ENCODE measurements at places on chromosomes 5 and 9.

DNA sequence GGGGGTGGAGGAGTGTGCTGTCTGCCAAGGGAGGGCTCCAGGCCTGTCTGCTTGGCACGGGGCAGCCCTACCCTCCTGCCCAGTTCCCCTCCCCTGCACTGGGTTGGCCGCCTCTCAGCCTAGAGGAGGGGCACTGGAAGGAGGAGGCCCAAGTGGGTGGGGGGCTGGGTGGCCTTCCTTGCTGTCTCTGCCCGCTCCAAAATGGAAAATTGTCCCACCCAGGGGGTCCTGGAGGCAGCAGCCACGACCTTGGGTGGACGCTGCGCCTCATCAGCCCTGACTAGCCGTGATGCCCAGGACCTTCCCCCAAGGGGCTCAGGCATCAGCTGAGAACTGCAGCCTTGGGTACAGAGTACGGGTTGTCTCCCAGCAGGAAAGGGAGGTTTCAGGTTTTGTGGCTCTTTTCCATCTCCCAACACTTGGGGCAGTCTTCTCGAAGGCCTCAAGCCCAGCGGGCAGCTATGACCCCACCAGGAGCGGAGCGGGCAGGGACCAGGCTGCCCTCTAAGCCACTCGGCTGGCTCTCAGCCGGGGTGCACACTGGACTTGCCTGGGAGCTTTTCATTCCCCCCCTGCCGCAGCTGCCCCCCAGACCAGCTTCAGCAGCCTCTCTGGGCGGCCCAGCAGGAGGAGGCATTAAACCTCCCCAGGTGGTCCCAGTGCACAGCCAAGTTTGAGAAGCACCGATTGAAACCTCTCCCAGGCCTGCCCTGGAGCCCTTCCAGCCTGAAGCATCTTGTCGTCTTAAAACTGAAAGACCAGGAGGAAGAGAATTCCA is 20.6 kb downstream of the NTNG2 start:
- H3K4me1 ChIP-seq = peaks cover 55% of the 10 kb centered on the region
- H3K4me3 ChIP-seq = peak overlapping the region; percentile 27
- no peak for DNase-seq
- H3K27ac ChIP-seq = no peak overlapping the region

DNA sequence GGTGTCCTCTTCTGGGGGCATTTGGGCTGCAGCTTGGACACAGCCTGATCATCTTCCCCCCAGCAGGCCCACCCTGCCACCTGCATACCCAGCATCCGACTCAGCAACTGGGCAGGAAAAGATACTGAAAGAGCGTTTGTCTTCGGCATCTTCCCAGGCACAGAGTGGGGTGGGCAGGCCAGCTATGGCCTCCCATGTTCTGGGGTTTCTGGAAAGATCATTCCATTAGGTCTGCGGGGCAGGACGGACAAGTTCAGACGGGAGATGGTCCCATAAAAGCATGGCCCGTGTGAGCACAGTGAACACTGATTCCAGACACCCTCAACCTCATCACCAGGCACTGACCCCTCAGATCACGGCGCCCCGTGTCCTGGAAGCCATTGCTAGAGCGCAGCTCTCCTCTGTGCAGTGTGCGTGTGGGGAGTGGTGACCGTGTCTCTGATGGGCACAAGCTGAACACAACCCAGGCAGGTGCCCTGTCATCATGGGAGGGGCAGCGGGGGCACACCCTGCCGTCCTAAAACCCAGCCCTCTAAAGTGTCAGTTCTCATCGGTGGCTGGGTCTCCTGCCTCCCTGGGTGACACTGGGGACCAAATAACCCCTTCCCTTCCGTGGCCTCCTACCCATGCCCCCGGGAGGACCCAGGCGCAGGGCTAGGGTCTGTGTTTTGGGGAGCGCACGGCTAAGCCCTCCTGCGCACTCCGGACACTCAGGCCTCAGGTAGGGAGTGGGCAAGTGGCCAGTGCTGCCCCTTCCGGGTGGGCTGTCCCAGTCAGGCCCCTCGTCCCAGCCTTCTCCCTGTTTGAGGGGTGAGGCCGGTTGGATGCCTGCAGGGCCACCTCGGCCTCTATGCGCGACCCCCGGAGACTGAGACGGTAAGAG is 13.2 kb upstream of the TMEM250 start:
- no peak overlapping the region for H3K4me3 ChIP-seq
- DNase-seq = no peak
- H3K4me1 ChIP-seq = peaks cover 5% of the 10 kb centered on the region
- no peaks in the 10 kb centered on the region for H3K36me3 ChIP-seq
- peak overlapping the region; percentile 62 for H3K27ac ChIP-seq

DNA sequence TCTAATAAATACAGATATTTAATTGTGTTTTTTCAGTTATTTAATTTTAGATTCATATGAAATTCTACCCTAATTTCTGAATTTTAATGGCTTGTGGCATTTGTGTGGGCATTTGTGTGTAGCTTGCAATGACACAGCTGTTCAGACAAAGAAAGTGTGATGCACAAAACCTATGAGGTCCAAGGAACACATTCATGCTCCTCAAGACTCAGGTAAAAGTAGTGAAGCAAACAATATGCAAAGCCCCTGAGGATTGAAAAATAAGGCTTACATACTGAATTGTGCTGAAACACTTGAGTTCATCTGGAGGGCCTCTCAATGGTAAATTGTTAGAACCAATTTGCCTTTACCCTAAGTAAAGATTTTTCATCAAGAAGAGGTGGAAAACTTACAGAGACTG is 28.1 kb downstream of the IL7R start:
- H3K27me3 ChIP-seq = no peaks in the 10 kb centered on the region
- H3K4me3 ChIP-seq = no peak overlapping the region
- H3K36me3 ChIP-seq = no peaks in the 10 kb centered on the region
- peaks cover 7% of the 10 kb centered on the region for H3K4me1 ChIP-seq
- no peak for DNase-seq

DNA sequence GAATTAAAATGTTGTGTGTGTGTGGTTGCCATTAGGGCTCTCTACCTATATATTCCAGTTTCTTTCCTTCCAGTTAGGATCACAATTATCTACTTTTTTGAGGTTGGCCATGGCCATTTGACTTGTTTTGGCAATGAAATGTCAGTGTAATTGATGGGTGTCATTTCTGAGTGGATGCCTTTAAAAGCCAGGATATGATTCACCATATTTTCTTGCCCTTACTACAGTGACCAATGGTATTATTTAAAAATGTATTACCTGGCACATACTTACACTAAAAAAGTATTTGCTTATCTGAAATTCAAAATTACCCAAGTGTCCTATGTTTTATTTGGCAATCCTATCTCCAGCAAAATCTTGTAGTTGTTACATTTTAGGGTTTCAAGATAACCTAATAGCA is 258.7 kb upstream of the ACTBL2 start:
- DNase-seq = no peak
- H3K27me3 ChIP-seq = no peaks in the 10 kb centered on the region
- no peak overlapping the region for H3K27ac ChIP-seq
- H3K36me3 ChIP-seq = no peaks in the 10 kb centered on the region

GRCh38 chr9:10614196-10614800 is 1.5 kb upstream of the PTPRD start:
- H3K27ac ChIP-seq = no peak overlapping the region
- peak overlapping the region; percentile 86 for H3K4me3 ChIP-seq
- no peaks in the 10 kb centered on the region for H3K36me3 ChIP-seq
- peaks cover 10% of the 10 kb centered on the region for H3K4me1 ChIP-seq
- no peak for DNase-seq

GRCh38 chr5:176915906-176916305 is 16.8 kb upstream of the HK3 start:
- no peak overlapping the region for H3K4me3 ChIP-seq
- no peak for DNase-seq
- peaks cover 4% of the 10 kb centered on the region for H3K36me3 ChIP-seq

DNA sequence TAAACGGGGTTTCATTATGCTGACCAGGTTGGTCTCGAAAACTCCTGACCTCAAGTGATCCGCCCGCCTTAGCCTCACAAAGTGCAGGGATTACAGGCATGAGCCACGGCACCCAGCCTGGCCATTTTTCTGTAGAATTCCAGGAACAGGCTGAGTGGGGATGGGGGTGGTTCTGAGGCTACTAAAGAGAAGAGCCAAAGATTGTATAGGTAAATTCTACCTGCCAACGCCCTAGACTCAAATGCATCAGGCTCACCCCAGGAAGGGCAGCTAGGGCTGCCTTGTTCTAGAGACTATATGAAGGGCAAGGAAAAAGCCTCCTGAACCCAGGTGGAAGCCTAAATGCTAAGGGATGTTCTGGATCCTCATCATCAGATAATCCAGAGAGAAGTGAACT is 1.6 kb upstream of the C5orf52 start:
- H3K36me3 ChIP-seq = peaks cover 5% of the 10 kb centered on the region
- no peak overlapping the region for H3K27ac ChIP-seq
- no peak for DNase-seq
- peaks cover 47% of the 10 kb centered on the region for H3K27me3 ChIP-seq
- peak overlapping the region; percentile 90 for H3K4me3 ChIP-seq

Data from neural crest cell (in vitro differentiated cells).